ENCODE measurements at places on chromosomes 7 and 10. TPM values are rescaled to one million over a fixed set of nuclear protein-coding genes. Genes with fewer than 3 reads are reported as not detected.

GRCh38 chr7:42431873-42432272 lies 194.9 kb upstream of the GLI3 start:
- no peak for DNase-seq

- no peak for DNase-seq
Measured at GRCh38 chr10:73905256-73906020, 5.5 kb upstream of the PLAU start.

DNA sequence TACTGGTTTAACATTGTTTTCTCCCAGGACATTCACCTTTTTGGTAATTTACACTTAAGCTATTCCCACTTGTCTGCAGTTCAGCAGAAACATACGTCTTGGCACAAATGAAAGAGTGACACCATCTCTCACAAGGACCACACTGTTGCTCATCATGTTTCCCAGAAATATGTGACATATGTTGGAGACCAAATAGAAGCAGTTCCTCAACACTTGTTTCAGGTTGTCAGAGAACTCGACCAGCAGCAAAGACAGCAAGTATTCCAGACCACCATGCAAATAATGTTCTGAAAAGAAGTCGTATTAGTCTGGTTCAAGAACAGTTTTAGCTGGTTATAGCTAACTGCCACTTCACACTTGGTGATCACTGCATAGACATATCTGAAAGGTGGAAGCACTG lies 81.3 kb upstream of the KLF6 start:
- no peak for DNase-seq

DNA sequence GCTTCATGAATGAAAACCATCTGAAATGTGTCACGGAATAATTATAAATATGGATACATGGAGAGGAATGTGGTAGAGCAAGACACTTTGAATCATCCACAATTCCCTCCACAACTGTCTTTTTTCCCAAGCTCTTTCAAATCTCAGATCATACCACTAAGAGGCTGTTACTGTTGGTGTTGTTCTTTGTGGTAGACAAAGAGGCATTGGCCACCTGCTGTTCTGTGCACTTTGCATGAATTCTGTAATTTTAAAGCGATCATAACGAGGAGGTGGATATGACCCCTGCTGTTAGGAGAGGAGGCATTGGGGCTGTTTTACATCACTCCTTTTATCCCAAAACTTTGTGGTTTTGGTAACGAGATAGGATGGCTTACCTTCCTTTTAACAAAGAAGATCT lies 141.2 kb upstream of the KLF6 start:
- no peak for DNase-seq

DNA sequence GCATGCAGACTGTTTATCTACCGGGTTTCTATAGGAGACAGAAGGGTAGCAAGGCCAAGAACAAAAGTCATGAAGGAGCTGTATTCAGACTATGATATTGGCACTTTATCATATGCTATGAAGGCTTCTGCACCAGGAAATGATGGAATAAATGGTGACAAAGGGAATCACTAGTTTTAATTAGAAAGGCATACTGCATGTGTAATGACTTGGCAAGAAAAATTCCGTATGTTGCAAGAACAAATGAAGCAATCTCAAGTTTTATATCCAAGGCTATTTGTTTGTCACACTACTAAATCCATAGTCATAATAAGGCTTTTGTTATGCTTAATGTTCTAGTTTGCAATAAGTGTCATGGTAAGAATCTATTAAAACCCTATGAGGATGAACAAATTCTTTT lies 230.9 kb downstream of the ZEB1 start:
- DNase-seq: no peak

- no peak for DNase-seq
Measured at GRCh38 chr7:150958597-150958996, 19.5 kb downstream of the KCNH2 start.

DNA sequence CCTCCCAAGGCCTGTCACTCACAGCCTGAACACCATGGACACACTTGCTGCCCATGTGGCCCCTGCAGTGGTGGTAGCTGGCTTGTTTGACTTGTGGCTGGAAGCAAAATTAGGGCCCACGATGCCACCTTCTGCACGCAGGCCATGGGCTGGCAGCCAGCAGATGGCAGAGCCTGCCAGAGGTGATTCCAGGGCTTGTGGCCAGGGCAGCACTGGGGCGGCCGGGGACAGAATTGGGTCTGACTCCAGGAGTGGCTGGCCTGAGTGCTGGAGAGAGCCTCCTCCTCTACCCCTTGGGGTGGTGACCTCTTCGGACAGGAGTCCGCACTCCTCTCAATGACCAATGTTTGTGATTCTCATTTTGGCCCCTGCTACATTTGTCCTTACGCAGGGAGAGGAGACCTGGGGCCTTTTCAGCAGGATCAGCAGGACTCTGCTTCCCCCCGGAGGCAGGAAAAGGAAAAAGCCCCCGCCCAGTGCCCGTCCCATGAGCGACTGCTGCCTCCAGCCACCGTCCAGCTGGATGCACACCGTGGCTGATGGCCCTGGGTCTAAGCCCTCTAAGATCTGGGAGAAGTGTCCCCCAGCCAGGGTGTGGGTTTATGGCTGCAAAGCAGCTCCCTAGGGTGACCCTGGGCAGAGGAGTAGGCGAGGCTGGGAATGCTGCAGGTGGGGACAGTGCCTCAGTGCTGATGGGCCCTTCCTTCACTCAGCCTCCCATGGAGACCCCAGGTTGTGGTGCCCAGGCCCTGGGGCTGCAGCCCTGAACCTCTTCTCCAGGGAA lies 26.5 kb downstream of the DNAJB12 start:
- no peak for DNase-seq

DNA sequence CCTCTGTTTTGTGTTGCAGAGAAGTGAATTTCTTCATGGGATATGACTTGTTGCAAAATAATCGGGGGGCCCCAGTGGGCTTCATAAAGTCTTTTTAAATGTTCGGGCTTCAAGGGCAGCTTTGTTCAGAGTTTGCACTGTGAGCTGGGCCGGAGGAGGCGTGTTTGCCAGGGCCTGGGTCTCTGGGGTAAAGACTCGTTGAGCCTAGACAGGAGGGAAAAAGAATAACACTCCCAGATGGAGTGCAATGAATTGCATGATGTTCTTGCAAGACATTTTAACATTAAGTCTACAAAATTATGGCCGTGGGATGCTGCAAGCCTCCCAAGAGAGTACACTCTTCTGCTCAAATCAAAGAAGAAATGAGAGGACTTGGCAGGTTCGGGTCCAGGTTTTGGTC lies 23.6 kb downstream of the BMPER start:
- DNase-seq: no peak

GRCh38 chr10:59830601-59831259 lies 75.6 kb downstream of the CCDC6 start:
- peak; percentile 20 for DNase-seq

- DNase-seq: no peak
Measured at GRCh38 chr7:117082647-117083046, 129.3 kb downstream of the ST7 start.

DNA sequence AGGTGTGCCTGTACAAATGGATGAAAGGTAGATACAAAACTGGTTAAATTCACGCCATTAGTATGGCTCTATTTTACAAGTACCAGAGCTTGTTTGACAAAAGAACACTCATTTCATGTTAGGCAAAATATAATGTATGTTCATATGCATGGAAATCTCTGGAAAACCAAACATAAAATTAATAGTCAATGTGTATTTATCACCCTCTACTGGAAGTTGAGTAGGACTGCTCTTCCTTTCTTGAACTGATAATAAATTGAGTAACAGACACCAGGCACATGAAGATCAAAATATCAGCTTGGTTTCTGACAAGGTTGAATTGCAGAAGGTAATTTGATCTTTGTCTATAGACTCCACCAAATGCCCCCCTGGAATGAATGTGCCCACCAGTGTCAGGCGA lies 19.8 kb upstream of the AKR1B1 start:
- no peak for DNase-seq

DNA sequence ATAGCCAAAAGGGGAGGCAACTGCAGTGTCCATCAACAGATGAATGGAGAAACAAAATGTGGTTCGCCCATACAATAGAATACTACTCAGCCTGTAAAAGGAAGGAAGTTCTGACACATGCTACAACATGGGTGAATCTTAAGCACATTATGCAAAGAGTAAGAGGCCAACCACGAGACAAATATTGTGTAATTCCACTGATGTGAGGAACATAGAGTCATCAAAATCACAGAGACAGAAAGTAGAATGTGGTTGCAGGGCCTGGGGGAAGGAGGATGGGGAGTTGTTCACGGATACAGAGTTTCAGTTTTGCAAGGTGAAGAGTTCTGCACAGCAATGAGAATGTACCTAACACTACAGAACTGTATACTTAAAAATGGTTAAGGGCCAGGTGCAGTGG lies 13.7 kb upstream of the C10orf71 start:
- DNase-seq: no peak

DNA sequence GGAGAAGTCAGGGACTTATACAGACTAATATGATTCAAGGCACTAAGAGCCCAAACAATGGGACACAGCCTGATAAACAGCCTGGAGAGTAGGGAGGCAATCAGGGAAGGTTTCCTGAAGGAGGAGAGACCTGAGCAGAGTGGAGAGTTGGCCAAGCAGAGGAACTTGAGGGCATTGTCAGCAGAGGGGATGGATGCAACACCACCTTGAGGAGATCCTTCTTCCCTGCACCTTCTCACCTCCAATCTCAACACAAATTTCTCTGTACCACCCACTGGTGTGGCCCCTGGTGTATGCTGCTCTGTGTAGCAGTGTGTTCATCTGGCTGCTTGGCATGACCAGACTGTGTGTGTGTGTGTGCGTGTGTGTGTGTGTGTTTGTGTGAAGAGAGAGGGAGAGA lies 146.2 kb downstream of the WDR11 start:
- no peak for DNase-seq

- DNase-seq: no peak
Measured at GRCh38 chr10:71633920-71634319, 85.7 kb downstream of the C10orf105 start.

DNA sequence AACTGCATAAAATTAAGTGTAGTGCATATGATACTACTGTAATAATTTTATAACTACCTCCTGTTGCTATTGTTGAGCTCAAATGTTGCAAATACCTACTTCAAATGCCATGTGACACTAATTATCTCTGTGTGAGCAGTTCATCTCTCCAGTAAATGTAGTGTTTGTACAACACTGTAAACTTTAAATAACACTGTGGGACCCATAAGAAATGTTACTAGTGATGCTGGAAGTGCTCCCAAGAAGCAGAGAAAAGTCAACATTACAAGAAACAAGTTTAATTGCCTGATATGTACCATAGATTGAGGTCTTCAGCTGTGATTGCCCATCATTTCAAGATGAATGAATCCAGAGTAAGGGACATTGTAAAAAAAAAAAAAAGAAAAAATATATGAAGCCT lies 39.9 kb downstream of the RALA start:
- DNase-seq: no peak

DNA sequence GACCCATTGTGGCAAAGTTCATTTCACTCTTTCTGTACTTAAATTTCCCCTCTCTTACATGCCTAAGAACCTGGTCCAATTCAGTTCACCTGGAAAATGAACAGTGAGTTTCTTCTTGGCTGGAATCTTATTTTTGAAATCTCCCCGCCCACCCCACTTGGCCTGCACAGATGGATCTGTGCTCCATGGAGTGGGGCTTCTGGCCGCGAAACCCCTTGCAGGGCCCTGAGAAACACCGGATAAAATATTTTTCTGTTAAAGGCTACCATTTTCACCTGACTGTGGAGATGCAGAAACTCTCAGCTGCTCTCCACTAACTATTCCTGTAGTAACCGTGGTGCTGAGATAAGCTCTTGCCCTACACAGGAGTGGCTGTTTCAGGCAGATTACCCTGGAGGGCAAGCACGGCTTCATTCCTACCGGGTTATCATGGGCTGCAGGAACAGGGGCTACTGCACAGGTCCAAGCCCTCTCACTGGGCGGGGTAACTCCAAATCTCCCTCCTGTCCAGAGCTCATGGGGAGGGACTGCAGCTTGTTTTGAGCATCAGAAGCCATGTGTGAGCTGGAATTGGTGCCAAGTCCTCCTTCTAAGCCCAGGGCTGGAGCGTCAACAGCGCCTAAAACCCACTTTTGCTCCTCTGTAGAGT lies 118.9 kb downstream of the PRPF18 start:
- no peak for DNase-seq

DNA sequence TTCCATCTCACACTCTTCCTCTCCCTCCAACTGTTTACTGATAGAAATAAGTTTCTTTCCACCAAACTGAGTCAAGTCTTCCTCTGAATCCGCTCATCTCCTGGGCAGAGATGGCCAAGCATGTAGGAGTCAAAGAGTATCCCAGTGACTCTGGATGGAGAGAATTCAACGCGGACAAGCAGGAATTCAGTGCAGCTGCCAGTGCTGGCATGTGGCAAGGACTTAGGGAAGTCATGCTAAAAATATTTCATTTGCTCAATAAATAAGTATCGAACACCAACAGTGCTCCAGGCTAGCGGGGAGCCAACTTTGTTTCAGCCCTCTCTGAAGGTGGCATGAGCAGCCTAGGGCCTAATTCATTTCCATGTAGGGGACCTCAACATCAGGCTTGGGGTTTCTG lies 351.6 kb upstream of the ZMIZ1 start:
- DNase-seq: peak; percentile 29

GRCh38 chr7:26183545-26184280 lies 16.8 kb downstream of the HNRNPA2B1 start:
- no peak for DNase-seq

NOD1 gene
- 3.5 TPM for polyA plus RNA-seq

OR2A2 gene
- polyA plus RNA-seq: not detected

ZNF488 gene
- 0.16 TPM for polyA plus RNA-seq

GHRHR gene
- polyA plus RNA-seq: not detected

CNPY4 gene
- polyA plus RNA-seq: 26.3 TPM

BICC1 gene
- polyA plus RNA-seq: 29.0 TPM
